ENCODE measurements at places on chromosomes 12 and 14.

- no peak for DNase-seq
Measured at GRCh38 chr14:34463598-34463961, 1.5 kb upstream of the SPTSSA start.

GRCh38 chr12:44317651-44318126 is 481.8 kb downstream of the TMEM117 start:
- DNase-seq = no peak

DNA sequence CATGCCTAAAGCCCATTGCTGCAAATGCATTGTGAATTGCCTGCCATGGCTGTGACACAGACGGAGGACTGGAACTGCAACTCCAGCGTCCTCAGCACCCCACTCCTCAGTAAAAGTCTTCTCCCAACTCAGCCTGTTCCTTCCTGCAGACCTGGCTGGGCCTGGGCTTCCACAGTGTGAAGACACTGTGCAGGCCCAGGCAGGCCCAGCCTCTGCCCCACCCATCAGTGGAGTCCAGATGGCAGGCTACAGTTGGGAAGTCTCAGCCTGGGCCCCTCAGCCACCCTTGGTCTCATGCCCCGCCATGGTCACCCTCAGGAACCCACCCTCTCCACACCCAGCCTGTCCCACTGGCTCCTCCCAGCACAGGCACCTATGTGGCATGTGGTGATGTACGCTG is 22.0 kb downstream of the VSX2 start:
- DNase-seq = no peak

DNA sequence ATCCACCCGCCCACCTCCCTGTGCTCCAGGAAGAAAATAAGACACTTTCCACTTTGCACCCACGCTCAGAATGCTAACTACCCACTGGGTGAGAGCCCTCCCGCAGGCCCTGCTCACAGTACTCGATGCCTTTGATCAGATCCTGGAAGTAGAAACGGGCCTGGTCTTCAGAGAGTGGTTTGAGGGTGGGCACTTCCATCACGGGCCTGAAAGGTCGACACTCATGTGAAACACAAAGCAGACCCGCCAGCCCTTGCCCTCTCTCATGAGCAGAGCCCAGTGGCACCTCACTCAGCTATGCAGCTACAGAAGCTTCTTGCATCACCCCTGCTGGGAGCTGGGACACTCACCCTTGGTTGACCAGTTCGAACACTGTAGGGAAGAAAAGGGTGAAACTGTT is 41.1 kb downstream of the CAMKK2 start:
- no peak for DNase-seq

DNA sequence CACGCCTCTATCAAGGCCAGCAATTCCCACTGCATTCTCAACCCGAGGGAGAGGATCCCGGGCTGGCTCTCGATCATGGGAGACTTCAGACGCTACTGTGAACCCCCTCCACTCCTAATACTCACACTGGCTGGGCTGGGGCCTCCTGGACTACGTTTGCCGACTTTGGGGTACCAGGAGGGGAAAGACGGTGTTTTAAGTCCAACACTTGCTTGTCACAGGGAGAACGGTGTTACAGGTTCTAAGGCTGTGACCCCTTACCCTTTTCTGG is 463 bp downstream of the NACA start:
- DNase-seq = no peak

DNA sequence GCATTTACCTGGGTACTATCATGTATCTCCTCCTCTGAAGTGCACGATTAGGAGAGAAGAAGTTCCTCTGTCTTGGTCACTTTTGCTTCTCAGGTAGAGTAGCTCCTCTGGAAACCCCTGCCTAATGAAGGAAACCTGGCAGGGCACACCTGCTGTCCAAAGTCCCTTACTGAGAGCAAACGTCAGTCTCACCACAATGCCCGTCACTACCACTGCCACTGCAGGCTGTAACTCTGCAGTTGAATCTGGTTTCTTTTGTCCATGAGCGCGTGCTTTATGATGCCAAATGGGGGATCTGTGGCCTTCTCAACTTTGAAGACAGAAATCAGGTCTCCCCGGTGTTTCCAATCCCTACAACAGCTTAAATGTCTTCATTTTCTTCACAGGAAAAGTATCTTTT is 1068.6 kb downstream of the BCL11B start:
- DNase-seq = no peak

- no peak for DNase-seq
Measured at GRCh38 chr12:98983647-98984046, 338.6 kb downstream of the APAF1 start.

- DNase-seq = no peak
Measured at GRCh38 chr14:31660191-31660590, 99.0 kb downstream of the NUBPL start.

DNA sequence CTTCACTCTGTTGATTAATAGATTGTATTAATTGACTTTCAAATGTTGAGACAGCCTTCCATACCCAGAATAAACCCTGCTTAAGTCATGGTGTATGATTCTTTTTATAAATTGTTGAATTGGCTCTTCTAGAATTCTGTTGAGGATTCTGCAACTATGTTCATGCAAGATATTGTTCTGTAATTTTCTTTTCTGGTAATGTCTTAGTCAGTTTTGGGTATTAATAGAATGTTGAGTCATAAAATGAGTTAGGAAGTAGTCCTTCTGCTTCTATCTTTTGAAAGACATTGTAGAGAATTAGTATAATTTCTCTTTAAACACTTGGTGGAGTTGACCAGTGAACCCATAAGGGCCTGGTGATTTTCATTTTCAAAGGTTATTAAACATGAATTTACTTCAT is 958.9 kb downstream of the LRFN5 start:
- no peak for DNase-seq

DNA sequence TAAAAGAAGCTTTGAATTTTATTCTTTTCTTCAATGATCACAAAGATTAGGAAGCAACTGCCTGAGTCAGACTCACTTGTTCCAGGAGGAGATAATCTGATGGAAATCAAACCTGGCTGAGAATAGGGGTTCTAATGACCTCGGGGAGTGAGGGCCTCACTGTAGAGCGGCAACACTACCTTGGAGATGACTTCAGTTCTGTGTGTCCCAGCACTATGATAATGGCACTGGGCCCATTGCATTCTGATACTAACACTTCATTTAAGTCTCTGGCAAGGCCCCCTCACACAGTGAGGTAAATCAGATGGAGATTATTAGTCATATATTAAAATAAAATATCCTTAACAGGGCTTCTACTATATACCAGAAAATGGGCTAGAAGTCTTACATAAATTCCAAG is 233.3 kb upstream of the EGLN3 start:
- DNase-seq = no peak

DNA sequence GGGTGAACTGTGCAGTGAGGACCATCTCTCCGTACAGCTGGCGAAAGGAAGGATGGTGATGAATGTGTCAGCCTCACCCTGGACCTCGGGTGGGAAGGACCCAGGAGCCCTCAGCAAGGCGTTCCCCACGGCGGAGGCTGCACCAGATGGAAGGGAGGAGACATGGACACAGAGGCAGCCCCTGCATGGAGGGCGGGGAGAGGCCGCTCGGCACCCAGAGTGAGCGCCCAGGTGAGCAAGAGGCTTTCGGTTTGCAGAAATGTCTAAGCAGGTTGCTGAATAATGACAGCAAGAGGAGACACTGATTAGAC is 109.9 kb downstream of the PIWIL1 start:
- no peak for DNase-seq

- no peak for DNase-seq
Measured at GRCh38 chr12:52634266-52635056, 16.1 kb upstream of the KRT73 start.

DNA sequence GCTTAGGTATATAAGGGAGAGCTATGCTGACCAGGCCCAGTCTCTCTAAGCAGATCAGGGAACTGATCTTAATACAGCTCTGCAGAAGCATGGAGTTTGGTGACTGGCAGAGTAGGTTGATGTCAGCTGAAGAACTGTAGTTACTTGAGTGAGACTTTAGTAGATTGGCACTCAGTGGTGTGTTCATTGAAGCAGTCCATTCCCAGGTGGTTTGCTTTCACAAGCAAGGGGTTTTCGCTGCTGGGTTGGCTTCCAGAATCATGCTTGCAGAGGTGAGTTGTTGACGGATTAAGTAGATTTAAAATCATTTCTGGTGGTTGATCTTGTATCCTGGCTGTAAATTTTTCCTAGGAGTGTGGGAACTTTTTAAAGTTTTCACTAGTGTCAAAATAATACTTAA is 6.5 kb upstream of the DHRS7 start:
- DNase-seq = no peak

- no peak for DNase-seq
Measured at GRCh38 chr14:76101391-76102379, 50.0 kb upstream of the GPATCH2L start.

DNA sequence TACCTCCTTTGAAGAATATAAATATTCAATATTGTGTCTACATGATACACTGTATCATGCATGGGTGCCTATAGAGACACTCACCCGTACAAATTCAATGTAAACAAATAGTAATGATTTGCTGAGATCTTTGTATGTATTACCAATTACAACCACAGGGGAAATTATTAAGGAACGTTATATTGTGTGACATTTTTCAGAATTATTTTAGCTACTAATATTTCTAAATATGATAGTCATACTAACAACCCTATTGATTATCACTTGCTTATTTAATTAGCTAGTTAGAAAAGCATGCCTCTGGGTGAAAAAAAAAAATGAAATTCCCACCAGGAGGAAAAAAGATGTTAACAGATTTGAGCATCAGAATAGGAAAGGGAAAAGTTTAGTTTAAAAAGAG is 2.1 kb downstream of the SOX5 start:
- no peak for DNase-seq

- DNase-seq = no peak
Measured at GRCh38 chr14:67491741-67492507, 3.4 kb upstream of the TMEM229B start.

DNA sequence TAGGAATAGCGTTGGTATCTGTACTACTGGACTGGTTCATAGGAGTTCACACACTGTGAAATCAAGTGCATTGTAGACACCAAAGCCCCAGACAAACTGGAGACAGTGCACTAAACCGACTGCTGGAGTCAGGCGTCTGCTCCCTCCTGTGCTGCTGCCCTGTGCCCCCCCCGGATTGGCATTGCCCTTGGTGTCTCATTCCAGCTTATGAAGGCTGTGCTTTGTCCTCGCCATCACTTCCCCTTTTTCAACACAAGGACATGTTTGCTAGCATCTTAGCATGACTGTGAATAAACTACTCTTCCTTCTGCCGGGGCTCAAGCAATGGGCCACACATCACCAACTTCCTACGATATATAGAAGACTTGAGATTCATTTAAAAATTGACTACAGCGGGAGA is 84.0 kb downstream of the TMCC3 start:
- no peak for DNase-seq

- DNase-seq = no peak
Measured at GRCh38 chr12:101655393-101655792, 42.0 kb upstream of the CHPT1 start.

- DNase-seq = no peak
Measured at GRCh38 chr14:90819734-90820393, 3.6 kb upstream of the TTC7B start.

- DNase-seq = no peak
Measured at GRCh38 chr12:46855760-46856159, 30.0 kb upstream of the SLC38A4 start.

Data from stimulated activated naive CD4-positive, alpha-beta T cell treated with Interleukin-2 at 50 U/mL for 16 hours (primary cell).